ENCODE measurements at places on chromosomes 6 and 20.

- DNase-seq = no peak
Observed at GRCh38 chr6:112984899-112985298, 637.8 kb downstream of the RFPL4B start.

GRCh38 chr6:115838763-115839401, 221.8 kb downstream of the FRK start:
- no peak for DNase-seq

GRCh38 chr6:11497881-11498280, 39.7 kb upstream of the TMEM170B start:
- no peak for DNase-seq

- no peak for DNase-seq
Observed at GRCh38 chr20:23246717-23247664, 103.6 kb upstream of the NXT1 start.

GRCh38 chr6:126546541-126547120, 206.7 kb downstream of the CENPW start:
- DNase-seq = no peak

DNA sequence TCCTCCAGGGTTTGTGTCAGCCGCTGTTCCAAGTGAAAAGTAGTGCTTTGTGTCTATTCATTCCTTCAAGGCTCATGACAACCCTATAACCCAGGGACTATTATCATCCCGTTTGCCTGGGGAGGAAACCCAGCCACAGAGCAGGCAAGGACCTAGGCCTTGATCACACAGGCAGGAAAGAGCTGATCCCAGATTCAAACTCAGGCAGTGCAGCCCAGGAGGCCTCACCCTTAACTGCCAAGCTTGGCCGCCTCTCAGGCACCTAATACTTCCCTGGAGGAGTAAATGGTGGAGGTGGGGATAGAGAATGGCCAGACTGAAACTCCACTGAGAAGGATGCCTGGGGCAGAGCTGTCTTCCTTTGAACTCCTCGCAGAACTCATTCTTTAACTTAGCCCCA, 215.1 kb upstream of the QKI start:
- no peak for DNase-seq

DNA sequence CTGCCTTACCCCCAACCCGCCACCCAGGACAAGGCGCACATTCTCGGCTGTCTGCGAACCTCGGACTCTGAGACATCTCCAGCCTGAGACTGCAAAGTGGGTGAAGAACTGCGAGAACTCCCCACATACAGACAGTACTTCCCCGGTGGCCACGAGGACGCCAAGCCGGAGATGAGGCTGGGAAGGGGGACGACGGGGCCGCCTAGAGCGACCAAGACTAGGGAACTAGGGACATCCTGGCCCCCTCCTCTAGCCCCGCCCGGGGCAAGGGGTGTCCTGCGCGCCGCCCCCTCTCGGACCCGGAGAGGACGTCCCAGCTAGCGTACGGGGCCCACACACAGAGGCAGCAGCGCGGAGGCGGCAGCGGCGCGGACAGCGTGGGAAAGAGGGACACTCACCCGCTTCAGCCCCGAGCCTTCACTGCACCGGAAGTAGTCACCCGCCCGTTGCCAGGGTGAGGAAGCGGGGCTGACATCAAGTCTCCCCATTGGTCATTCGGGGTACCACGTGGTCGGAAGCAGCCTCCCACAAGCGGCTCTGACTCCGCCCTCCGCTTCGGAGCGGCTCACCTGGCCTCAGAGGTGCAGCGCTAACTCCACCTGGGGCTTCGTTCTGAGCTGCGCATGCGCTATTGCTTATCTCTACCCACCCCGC, at the start of gene TASP1:
Gene TASP1 (minus strand): TSS at position 437 of the 654 bp plus-strand sequence. CDS start 8,854 bp downstream, outside the sequence.
- peak; percentile 90 for DNase-seq

- no peak for DNase-seq
Observed at GRCh38 chr6:151160929-151161757, 78.6 kb upstream of the AKAP12 start.

GRCh38 chr20:47862574-47863240, 77.4 kb upstream of the SULF2 start:
- no peak for DNase-seq

- no peak for DNase-seq
Observed at GRCh38 chr6:150616586-150616985, 16.9 kb downstream of the PLEKHG1 start.

DNA sequence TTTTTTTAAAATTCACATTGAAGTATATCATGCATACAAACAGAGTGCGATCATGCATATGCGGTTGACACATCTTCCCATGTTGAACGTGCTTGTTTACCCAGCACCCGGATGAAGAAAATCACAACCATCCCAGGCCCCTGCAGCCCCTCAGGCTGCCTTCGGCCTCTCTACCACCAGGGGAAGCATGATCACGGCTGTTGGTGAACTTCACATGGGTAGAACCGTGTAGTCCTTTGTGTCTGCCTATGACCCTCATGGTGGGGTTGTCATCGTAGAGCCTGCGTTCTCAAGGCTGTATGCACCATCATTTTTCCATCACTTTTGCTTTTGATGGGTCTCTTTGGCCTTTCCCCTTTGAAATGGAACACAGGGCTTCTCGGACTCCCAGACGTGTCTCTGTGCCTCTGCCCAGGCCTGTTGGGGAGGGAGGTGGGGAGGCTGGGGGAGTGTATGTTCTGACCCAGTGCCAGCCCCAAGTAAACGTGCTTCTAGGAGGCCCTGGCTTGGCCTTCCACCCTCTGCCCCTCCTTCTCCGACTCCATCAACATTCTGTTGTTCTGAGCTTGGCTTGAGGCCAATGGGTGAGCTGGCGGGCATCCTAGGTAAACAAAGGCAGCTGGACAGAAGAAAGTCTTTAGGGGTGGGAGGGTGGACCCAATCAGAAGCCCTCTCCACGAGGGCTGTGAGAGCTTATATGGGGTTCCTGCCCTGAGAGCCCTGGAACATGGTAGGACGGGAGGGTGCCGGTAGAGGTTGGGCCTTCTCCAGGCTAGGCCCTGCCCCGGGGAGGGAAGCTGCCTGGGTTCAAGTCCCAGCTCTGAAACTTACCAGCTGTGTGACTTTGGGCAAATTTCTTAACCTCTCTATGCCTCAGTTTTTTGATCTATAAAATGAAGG, 39.7 kb downstream of the TGM2 start:
- DNase-seq = no peak

DNA sequence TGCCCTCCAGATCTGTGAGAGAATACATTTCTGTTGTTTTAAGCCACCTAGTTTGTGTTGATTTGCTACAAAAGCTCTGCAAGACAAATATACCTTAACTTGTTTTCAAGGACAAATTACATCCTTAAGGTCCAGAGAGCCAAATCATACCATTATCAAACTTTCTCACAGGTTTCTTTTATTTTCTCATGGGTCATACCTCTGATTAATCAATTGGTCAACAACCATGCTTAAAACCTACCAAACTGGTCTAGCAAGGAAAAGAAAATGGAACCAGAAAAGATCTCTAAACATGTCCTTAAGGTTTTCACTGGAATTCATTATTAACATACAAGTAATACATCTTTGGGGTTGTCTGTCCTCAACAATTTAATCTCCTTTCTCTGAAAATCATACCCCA, 535.0 kb downstream of the CD83 start:
- DNase-seq = no peak

Data from T-helper 2 cell (primary cell).